Stimulated activated CD4-positive, alpha-beta T cell treated with anti-CD3 and anti-CD28 coated beads, Interleukin-15, amount 100 ng/mL, for 1 hour (primary cell): ENCODE measurements at places on chromosomes 3 and 15.

GRCh38 chr3:110526777-110527727, 544.6 kb upstream of the NECTIN3 start:
- DNase-seq = no peak

DNA sequence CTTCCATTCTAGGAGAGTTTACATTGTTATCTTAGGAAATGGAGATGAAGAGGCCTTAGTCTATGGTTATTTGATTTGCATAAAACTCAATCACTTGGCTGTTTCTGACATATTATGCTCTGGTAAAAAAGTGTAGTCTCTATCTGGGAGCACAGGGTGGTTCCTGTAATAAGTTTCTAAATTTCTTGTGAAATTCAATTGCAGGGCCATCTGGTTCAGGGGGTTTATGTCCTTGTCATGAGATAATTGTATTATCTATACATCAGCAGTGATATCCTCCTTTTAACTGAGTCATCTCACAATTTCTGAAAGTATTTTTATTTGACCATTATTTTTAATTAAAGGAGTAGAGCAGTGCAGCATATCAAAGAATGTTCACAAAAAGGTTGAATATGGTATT, 203.3 kb downstream of the MFSD1 start:
- no peak for DNase-seq

GRCh38 chr3:13108861-13109260, 35.6 kb upstream of the IQSEC1 start:
- no peak for DNase-seq

DNA sequence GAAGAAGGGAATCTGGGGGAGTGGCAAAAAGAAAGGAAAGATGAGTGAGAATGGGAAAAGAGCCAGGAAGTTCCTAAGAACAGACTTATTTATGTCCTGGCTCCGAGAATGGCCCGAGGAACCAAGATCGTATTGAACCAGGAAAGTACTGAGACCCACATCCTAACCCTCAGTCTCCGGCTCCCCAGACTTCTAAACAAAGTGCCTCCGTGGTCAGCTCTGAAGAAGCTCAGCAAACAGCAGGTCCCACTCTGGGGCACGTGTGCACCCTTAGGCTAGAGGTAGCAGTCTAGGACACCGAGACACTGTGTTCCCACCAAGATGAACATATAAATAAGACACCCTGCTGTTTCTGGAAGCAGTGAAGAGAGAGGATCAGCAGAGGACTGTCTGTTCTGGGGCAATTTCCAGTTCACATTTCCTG, 307.4 kb downstream of the NTRK3 start:
- no peak for DNase-seq

DNA sequence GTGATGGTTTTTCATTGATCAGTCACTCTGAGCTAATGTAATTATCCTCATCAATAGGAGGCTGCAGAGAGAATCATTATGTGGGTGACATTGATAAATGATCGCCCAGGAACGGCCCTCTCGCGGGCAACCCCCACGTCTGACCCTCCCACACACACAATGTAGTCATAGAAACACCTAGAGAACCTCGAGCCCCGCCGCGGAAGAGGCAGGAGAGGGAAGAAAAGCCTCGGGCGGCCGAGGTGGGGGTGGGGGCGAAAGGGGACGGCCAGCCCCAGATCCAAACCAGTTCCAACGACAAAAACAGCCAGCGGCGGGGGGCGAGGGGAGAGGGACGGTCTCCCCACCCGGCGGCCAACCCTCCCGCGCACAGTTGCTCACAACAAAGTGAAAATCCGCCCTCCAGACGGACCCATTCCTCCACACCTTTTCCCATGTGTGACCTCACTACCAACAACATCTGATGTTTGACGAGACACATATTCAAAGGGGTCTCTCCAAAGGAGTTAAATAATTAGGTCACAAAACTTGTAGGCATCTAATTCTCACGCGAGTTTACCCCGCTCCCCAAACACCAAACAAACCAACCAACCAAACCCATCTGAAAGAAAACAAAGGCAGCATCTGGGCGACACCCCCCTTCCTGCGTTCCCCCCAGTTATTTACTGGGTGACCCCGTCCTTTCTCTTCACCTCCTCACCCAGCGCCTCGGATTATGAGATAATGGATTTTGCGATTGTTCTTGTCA, 213.0 kb downstream of the MEIS2 start:
- DNase-seq = no peak

DNA sequence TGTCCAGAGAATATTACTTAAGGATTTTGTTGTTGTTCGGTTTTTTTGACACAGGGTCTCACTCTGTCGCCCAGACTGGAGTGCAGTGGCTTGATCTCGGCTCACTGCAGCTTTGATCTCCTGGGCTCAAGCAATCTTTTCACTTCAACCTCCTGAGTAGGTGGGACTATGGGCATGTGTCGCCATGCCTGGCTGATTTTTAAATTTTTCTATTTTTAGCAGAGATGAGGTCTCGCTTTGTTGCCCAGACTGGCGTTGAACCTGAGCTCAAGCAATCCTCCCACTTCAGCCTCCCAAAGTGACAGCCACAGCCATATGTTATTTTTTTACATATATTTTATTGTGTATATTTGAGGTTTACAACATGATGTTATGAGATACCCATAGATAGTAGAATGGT, 86.8 kb upstream of the UMPS start:
- no peak for DNase-seq

GRCh38 chr3:197950677-197951061, 679 bp downstream of the RPL35A start:
- no peak for DNase-seq

- DNase-seq = no peak
These were observed 42.5 kb upstream of the SPTSSB start for GRCh38 chr3:161413855-161414210.

DNA sequence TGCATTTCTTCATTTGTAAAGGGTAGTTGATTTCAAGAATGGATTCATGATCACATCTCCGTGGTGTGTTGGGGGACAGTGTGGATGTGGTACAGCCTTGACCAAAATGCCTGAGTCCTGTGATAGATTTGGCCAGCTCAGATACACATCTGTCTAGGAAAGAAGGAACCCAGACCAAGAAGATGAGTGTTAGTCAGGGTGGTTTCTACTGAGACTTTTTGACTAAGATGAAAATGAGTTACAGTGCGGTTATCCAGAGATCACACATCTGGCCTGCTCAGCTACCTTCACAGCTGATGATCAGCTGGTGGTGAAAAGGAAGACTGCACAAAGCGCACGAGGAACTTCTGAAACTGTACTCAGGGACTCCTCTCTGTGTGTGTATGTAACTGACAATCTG, 68.0 kb downstream of the FNDC3B start:
- DNase-seq = no peak

- DNase-seq = no peak
These were observed 338.1 kb downstream of the GAP43 start for GRCh38 chr3:115961380-115961779.

DNA sequence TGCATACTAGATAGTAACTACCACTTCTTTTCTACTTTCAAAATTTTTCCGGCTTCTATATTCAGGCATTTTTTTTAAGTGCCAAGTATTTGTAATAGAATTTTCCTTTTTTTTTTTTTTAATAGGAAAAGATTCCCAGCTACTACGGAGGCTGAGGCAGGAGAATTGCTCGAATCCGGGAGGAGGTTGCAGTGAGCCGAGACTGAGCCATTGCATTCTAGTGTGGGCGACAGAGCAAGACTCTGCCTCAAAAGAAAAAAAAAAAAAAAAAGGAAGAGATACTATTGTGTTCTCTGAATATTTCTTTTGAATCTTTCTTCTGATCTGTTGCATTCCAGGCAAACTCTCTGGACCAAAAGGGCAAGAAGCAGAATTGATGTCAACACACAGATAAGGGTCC, 557.3 kb downstream of the FGF12 start:
- DNase-seq = no peak

DNA sequence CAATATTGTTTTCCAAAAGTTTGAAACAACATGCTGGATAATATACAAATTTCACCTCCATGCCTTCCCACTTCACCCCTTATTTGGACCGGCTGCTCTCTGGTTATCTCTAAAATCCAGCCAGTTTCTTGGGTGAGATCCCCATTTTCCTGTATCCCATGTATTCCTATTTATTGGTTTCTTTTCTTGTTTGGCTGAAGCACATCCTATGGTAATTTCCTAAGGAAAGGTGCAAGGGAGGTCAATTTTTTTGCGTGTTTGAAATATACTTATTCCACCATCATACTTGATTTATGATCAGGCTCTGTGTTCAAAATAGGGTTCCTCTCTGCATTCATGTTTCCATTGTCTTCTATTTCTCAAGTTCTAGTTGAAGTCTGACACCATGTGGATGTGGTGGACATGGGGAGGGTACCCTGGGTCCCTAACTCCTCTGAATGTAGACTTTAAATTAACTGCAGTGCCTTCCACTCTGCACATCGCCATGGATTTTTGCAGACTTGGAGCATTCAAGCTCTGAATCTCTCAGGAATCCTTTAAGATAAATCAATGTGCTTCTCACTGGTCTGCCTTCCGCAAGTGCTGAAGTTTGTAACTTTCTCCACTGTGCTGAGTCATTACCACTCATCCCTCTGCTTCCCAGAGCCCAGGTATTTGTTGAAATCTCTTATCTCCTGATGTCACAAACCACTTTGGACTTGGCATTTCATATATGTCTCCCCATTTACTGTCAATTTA, 52.1 kb upstream of the TLE3 start:
- DNase-seq = no peak

- no peak for DNase-seq
These were observed 81.3 kb upstream of the NEDD4 start for GRCh38 chr15:56074481-56075265.
